ENCODE measurements at places on chromosomes 6 and 20.

GRCh38 chr6:91678679-91679446, 1092.0 kb upstream of the MAP3K7 start:
- no peak for DNase-seq

GRCh38 chr20:49230561-49231133, 11.4 kb downstream of the DDX27 start:
- DNase-seq = no peak

DNA sequence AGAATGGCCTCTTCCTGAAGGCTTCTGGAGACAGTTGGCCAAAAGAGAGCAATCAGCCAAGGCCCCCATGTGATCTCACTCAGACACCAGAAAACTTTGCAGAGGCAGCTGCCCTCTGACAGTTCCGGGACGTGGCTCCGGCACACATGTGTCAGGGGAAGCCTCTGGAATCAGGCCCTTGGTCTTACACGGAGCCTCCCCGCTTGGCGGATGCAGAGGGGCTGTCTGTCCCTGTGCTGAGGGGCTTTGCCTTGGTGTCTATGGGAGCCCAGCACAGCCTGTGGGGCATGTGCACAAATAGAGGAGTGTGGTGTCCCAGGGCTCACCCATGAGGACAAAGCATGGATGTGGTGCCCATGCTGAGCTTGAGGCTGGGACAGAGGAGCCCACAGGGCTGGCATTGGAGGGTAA, 13.8 kb downstream of the SIGLEC1 start:
- no peak for DNase-seq

GRCh38 chr6:136546331-136546730, 3.9 kb downstream of the MAP7 start:
- DNase-seq = no peak

DNA sequence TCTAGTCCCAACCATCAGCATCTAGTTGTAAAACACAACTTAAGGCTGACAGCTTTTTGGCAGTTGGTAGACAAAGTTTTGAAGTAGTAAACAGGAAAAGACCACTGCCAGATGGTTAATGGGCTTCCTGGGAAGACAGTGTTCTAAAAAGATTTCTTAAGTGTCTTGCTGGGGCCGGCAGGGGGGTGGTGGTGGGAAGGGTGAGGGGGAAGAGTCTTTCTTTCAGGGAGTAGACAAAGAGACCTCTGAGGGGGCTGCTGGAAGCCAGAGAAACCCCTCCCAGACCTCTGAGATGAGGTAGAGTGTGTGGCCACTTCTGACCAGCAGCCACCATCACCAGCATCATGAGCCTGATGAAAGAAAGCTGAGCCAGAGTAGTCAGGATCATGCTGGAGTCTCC, 784.9 kb downstream of the TENT5A start:
- DNase-seq = no peak

GRCh38 chr20:32792731-32793458, 26.9 kb upstream of the MAPRE1 start:
- DNase-seq = no peak

GRCh38 chr6:1913577-1913976, 303.9 kb downstream of the FOXC1 start:
- no peak for DNase-seq

GRCh38 chr20:62737271-62737811, 28.7 kb downstream of the NTSR1 start:
- no peak for DNase-seq

DNA sequence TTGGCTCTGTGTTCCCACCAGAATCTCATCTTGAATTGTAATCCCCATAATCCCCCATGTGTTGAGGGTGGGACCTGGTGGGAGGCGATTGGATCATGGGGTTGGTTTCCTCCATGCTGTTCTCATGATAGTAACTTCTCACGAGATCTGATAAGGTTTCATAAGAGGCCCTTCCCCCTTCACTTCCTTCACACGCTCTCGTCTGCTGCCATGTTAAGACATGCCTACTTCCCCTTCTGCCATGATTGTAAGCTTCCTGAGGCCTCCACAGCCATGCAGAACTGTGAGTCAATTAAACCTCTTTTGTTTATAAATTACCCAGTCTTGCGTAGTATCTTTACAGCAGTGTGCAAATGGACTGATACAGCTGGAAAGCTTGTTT, 90.0 kb downstream of the ELOVL5 start:
- DNase-seq = no peak

DNA sequence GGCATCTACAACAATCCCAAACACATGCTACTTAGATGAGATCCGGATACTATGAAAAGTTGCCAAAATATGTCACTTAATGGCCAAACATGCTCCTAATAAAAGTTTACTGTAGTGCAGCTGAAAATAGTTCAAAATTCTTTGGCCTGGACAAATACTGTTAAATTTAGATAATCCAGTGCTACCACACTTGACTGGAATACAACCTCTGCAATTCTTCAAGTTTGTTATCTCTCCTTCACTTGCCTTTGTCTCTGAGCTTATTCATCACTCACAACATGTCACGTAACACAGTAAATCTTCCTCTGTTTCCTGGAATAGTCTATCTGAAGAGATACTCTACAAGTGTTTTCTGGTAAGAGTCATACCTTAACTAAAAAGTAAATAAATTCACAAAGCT, 10.5 kb upstream of the PLN start:
- no peak for DNase-seq

DNA sequence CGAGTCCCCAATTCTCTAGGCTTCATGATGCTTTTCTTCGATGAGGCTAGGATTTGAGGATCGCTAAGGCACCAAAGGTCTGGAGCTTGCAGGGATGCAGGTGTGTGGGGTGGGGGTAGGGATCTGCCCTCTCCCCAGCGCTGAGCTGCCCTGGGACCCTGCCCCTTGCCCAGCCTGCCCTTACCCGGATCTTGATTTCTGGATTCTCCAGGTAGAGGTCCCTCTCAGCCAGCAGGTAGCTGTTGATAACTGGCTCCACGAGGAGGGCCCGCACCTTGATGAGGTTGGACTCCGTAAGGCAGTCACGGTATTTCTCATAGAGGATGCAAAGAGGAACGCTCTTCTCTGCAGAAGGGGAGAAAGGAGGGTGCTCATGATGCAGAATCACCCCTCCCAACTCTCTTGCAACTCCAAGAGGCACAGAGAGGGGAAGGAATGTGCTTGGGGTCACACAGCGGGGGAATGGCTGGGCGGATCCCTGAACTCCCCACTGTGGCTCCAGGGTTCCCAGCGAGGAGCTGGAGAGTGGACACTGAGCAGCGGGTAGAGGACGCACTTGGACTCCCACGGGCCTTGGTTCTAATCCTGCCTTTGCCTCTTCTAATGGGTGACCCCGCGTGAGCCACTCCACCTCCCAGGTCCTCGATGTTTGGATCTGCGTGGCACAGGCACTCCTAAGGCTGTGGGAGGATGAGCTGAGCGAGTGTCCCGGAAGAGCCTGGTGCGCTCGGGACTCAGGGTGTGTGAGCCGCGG, 32.7 kb downstream of the TGM2 start:
- DNase-seq = no peak

DNA sequence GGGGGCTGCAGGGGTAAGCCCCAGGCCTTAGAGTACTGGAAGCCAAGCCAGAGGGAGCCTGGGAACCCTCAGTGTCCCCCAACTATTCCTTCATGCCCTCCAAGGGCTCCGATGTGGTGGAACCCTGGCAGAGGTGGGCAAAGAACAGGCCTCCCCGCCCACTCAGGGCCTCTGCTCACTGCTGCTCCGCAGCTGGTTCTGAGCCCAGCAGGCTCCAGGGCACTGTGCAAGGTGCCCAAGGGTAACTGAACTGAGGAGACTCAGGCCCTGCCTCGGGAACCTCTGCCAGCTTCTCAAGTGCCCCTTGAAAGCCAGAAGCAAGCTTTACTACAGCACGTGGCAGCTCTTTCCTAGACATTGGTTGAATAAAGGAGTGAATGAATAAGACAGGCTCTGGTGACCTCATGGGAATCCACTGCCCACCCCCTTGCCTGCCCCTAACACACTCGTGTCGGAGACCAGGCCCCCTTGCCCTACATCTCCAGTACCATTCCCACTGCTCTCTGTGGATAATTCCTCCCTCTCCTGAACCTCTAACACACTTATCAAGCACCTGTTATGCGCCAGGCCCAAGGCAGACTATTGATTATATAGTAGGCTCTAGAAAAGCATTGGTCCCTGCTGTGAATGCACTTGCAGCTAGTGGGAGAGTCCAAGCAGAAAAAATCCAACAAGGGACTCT, 55.0 kb downstream of the TOX2 start:
- DNase-seq = no peak

Data from SK-N-SH (cell line).